ENCODE measurements at places on chromosomes 5 and 9.

DNA sequence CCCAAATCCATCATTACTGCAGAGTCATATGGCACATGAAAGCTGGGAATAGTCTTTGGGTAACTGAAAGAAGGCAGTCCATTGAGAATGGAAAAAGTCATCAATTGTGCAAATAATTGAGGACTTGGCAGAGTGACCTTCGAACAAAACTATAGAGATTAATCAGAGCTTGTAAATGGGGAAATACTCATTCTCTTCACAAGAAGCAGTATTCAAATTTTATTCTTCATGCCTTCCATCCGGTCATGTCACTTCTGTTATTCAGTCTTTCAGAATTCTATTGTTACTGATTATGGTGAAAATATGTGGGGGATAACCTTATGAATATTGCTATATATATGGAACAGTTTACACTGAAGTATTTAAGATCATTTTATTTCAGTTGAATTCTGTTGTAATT lies 8.1 kb downstream of the RGMB start:
- DNase-seq: no peak

DNA sequence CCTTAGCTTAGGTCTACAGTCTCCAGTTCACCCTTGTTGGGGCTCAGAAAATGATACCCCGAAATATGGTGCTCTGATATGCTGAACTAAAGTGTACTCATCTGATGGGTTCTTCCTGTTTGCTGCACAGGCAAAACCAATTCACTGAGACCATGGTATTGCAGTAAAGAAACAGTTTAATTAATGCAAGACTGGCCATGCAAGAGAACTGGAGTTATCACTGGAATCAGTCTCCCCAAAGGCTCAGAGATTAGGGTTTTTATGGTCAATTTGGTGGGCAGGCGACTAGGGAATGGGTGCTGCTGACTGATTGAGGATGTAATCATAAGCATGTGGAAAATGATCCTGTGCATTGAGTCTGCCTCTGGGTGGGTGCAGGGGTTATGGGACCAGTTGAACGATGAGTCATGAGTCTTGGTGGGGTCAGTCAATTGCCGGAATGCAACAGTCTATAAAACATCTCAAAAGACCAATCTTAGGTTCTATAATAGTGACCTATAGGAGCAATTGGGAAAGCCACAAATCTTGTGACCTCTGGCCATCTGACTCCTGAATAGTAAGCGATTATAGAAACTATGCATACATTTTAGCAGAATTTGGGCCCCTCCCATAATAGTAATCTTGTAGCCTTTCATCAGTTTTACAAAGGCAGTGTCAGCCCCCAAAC lies 113.0 kb upstream of the ANKRD55 start:
- DNase-seq: no peak

GRCh38 chr9:14870090-14870489 lies 40.1 kb downstream of the FREM1 start:
- no peak for DNase-seq

DNA sequence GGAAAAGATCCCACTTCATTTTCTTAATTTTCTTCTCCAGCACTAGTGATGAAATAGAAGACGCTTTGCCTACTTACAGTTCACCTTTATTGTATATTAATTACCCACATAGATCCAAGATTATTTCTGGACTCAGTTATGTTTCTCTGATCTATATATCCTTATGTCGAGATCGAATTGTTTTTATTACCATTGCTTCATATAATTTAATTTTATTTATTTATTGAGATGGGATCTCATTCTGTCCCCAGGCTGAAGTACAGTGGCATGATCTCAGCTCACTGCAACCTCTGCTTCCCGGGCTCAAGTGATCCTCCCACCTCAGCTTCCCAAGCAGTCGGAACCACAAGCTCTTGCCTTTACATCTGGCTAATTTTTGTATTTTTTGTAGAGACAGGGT lies 121.3 kb downstream of the UGCG start:
- no peak for DNase-seq

DNA sequence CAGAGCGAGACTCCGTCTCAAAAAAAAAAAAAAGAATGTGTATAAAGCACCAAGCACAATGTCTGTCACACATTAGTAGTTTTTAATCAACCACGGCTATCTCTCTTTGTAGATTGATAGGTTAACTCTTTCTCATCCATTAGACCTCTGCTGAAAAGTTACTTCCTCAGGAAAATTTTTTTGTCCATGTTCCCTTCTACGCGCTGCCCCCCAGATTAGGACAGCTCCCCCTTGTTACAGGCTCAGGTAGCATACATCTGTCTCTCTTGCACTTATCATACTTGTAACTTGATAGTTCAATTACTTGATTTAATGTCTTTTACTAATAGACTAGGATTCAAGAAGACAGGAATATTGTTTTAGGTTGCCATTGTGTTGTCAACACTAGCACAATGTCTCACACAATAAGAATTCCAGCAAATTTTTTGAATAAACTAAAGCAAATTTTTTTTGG lies 1.5 kb downstream of the SPDL1 start:
- DNase-seq: no peak

- DNase-seq: no peak
Observed at GRCh38 chr5:66553916-66554575, 42.1 kb upstream of the MAST4 start.

- DNase-seq: no peak
Observed at GRCh38 chr5:79235261-79235633, 684 bp upstream of the JMY start.

DNA sequence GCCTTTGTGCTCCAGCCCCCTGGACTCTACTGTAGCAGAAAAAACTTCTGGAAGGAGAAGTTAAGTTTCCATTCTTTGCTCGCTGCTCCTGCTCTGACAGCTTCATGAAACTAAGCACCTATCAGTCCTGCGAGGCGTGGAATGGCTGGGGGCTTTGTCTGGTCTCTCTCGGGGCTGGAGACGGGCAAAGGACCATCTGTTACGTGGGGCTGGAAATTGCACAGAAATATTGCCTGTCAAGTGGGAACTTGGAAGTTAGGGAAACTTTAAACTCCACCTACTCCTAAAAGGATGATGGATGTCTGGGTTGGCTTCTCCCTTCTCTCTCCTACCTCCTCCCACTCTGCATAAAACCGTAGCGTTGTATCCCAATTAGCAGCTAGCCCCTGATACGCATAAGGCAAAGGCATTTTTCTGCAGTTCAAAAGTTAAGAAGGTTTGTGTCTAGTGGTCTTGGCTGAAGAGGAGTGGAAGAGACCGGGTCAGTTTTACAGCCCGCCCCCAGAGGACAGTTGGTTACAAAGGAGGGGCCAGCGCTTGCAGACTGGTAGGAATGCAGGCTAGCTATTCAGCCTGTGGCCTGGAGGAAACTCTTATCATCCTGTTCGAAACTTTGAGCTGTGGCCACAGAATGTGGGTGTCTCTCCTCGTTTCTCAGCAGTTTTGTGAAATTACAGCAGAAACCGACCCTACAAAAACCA lies 1.3 kb downstream of the FBXL7 start:
- DNase-seq: no peak

DNA sequence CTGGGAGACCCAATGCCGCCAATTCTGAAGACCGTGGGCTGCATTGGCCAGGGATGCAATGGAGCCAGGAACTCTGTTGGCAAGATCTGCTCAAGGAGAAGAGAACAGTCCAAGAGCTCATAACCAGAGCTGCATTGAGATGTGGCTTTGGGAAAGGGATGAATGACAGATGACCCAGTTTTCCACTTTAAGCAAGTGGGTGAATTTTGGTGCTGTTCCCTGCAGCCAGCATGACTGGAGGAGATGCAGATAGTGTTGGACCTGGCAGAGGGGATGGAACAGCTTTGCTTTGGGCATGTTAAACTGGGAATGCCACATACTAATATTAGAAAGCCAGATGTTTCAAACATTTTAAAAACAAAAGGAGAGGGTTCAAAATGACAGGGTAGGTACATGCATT lies 143.1 kb downstream of the FSTL4 start:
- DNase-seq: no peak

GRCh38 chr5:77250021-77250420 lies 39.5 kb downstream of the PDE8B start:
- DNase-seq: no peak

- no peak for DNase-seq
Observed at GRCh38 chr9:111833941-111834340, 39.2 kb upstream of the SHOC1 start.

DNA sequence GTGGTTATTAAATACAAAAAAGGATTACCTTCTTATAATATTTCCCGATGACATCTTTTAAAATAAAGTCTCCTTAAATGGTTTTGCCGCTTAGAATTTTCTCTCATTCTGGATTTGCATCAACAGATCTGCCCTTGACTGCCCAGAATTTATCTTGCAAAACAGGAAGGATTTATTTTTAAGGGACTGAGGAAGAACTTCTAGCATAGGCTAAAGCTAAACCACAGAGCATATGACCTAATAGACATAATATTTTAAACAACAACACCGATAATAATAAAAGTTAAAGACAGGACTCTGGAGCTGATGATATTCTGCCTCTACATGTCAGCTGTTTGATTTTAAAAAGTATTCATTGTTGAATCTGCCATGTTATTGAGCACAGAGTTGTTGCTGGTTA lies 145.3 kb upstream of the ADCY2 start:
- no peak for DNase-seq

GRCh38 chr9:115756736-115757135 lies 396.9 kb upstream of the PAPPA start:
- DNase-seq: no peak

DNA sequence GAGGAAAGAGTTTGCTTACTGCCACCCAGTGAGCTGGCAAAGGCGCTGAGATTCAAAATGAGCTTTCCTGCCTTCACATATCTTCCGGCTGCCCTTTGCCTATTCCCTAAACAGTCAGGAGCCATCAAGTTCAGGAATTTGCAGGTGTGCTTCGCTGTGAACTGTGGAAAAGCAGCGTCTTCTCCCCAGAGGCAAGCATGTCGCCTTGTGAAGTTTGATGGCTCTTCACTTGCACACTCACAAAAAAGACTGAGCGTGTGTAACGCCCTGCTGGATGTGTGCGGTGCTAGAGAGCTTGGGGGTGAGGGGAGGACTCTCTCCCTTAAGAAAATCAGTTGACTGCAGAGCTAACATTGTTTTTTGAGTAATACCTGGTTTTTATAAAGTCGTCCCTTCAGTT lies 288.7 kb downstream of the DOCK8 start:
- no peak for DNase-seq

DNA sequence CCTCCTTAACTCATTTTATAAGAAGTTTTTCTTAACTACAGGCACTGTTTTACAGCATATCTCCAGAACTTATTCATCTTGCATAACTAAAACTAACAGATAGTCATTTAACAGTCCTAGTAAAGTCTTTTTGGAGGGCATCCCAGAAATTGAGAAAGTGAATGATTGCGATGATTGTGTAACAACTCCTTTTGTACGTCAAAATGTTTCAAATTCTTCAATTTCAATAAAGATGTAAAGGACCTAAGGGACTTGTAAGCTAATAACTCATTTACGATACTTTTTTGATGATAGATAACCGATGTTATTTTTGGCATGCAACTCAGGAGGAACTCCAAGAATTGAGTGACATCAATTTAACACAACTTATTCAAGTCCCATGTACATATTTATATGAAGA lies 42.7 kb downstream of the SVEP1 start:
- no peak for DNase-seq

- peak; percentile 34 for DNase-seq
Observed at GRCh38 chr9:112174965-112175795, at the start of gene SUSD1. Gene SUSD1, minus strand, starts transcription at chr9:112175297. Its CDS starts 62 bp downstream, at chr9:112175235.

DNA sequence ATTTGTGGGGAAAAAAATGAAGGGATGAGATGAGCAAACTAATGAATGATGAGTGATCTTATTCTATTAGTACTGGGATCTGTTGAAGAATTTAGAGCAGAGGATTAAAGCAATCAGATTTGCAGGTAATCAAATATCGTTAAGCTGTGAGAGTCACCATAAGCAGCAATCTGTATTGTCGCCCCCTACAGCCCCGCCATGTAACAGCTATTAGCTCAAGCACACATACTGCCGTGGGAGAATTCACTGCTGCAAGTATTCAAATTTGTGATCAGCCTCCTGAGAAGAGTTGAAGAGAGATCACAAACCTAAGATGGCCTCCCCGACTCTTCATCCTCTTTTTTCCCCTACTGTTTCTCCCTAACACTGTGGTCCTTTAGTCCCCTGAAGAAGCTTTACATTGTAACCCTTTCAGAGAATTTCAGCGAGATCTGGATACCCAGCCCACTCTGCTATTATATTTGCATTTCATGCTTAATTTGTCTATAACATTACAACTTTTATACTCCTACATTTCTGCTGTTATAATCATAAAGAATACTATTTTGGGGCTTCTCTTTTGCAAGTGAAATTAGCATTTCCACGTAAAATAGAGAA lies 28.5 kb upstream of the PHF24 start:
- no peak for DNase-seq

- DNase-seq: no peak
Observed at GRCh38 chr5:89556215-89556913, 673.4 kb upstream of the MEF2C start.

GRCh38 chr5:27701931-27702903 lies 663.8 kb upstream of the CDH9 start:
- no peak for DNase-seq

- DNase-seq: no peak
Observed at GRCh38 chr9:84780385-84780784, 110.9 kb downstream of the NTRK2 start.
